ENCODE measurements at places on chromosomes 5 and 9.

DNA sequence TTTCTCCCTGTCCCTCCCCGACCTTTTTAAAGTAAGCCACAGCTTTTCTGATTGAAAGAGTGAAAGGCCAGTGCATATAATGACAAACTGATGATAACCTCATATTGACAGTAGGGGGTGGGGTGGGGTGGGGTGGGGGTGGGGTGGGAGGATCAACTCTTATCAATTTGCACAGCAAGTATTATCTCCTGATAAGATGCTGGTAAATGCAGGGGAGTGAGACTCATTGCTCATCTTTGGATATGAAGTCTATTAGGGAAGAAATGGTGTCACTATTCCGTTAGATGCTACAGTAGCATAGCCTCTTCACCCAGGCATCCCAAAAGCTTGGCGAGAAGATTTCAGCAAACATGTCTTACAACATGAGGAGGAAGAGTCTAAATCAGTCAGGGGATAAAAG lies 38.9 kb upstream of the HMGCS1 start:
- DNase-seq: no peak

GRCh38 chr9:125141251-125141650 lies 2.1 kb downstream of the SCAI start:
- no peak for DNase-seq

DNA sequence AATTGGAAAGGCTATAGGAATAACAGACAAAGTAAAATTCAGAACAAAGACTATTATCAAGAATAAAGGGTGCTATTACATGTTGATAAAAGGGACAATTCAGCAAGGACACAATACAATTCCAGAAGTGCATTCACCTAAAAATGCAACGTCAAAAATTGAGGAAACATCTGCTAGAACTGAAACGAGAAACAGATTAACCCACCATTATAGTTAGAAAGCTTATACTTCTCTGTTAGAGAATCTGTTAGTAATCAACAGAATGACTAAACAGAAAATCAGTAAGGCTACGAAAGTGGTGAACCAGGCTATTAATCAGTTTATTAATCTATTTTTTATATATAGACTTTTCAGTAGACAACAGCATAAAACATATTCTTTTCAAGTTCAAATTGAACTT lies 14.8 kb downstream of the FCN1 start:
- DNase-seq: no peak

DNA sequence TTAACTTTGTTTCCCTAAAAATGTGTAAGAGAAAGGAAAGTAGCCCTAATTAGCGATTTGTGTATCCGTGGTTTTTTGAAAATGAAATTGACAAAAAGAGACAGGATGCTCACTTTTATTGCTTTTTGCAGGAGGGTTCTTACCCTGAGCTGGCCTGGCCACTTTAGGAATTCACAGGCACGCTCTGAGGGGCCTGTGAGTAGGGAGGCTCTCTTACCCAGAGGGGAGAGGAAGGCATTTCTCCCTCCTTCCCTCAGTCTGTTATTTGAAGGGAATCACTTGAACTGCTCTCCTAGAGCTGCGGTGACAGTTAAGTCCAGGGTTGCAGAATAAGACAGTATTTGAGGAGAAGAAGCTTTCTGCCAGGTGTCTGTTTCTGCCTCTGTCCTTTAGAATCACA lies 16.7 kb downstream of the PIK3R1 start:
- no peak for DNase-seq

DNA sequence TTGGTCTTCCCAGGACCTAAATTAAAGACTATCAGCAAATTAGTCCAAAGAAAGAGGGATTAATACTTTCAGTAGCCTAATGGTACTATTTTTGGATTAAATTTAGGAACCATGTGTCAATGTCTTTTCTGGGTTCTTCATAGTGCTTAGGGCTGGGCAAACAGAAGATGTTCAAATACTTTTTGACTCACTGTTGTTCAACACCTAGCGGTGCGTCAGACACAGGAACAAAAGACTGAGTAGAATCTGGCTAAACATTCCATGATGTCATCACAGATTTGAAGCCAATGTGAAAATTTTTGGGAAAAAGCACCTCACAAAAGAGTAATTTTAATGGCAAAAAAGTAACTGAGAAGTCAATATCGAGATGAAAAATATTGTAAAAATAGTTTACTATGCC lies 544.4 kb downstream of the EFNA5 start:
- no peak for DNase-seq

GRCh38 chr9:32463500-32464293 lies 62.3 kb downstream of the RIGI start:
- DNase-seq: no peak

GRCh38 chr9:131277287-131277909 lies 1.1 kb upstream of the FAM78A start:
- DNase-seq: peak; percentile 15

DNA sequence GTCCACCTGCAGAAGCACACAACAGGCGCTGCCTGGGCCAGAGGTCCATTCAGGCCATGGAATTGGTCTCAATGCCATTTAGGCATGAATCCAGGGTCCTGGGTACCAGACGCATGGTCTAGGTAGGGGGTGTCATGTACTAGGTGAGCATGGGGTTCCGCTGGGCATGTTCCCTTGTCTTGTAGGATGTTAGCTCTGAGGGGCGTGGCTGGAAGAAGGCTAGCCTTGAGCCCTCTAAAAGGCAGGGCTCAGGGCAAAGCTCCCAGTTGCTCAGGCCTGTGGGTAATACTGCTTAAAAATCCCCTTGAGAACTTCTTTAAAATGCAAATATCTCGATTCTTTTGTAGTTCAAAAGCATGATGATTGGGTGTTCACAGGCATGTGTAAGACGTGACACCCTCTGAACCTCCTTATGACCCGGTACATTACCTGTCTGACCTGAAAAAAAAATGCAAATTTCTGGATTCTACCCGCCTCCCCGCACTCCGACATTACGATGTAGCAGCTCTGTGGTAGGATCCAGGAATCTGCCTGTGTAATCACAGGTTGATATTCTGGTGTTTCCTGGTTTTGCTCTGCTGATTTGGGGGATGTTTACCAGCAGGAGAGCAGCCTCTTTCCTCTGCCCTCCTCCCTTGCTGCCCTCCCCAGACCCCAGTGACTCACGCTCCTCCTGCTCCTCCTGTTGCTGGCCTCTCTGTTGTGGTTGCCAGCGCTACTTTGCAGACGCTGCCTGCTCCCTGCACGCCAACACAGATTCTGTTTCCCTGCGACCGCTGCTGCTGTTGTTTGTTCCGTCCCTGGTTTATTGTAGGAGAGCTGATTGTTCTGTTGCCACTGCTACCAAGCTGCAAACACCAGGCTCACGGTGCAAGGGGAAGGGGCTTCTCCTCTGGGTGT lies 5.7 kb downstream of the TMC1 start:
- peak; percentile 82 for DNase-seq

- DNase-seq: no peak
Observed at GRCh38 chr5:128706269-128706668, 168.2 kb upstream of the FBN2 start.

DNA sequence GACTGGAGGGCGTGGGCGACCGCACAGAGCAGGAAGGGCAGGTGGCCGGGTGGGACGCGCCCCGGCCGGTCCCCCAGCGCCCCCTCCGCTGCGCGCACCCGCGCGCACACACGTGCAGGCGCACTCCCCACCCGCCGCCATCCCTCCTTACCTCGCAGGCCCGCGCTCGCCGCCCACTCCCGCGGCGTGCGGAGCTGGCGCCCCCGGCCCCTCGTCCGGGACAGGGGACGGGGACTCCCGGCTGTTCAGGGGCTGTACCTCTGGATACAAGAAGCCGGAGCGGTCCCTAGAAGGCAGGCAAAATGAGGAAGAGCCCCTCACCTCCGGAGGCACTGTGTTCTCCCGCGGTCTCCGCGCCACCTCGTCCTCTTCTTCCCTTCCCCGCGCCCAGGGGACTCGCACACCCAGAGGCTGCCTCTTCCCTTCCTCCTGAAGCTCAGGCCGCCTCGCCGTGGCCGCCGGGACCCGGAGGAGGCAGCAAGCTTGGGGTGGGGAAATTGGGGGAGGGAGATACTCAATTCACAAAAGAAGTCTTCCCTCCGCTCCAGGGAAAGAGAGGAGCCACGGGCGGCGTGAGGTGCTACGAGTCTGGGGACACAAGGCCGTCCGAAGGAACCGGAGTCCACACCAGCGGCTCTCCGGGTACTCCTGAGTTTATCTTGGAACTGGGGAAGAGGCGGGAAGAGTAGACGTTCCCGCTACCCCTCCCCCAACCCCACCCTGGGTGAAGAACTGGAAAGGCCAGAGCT lies 1.4 kb upstream of the GABRB2 start:
- DNase-seq: no peak

DNA sequence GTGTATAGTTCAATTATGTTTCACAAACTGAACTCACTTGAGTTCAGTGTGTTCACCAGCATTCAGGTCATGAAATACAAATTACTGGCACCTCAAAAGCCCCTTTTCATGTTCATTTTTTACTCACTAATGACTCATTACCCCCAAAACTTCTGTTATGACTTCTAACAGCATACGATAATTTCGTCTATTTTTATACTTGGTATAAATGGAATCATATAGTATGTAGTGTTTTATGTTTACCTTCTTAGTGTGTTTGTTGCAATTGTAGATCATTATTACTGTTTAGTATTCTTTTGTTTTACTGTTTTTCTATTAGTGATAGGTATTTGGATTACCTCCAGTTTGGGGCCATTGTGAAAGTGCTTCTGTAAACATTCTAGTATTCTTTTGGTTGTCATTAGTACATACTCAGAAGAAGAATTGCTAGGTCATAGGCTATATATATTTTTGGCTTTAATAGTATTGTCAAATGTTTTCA lies 33.4 kb downstream of the DDX4 start:
- DNase-seq: no peak

- no peak for DNase-seq
Observed at GRCh38 chr5:112388074-112388473, 31.0 kb downstream of the EPB41L4A start.
